LHCN-M2 (cell line): ENCODE measurements at places on chromosomes 12 and 14. TPM values are rescaled to one million over a fixed set of nuclear protein-coding genes. Genes with fewer than 3 reads are reported as not detected.

The KRT73 gene
- total RNA-seq, result not detected in 2 replicates

The KCNK13 gene
- total RNA-seq, result not detected in 2 replicates

The PNP gene
- total RNA-seq, result 54.0 and 54.8 TPM in 2 replicates

The NABP2 gene
- 47.1 and 57.1 TPM in 2 replicates for total RNA-seq

The ST8SIA1 gene
- under 0.01 and 0.86 TPM in 2 replicates for total RNA-seq

The SRGAP1 gene
- total RNA-seq, result 3.7 and 4.2 TPM in 2 replicates

The RIPK3 gene
- not detected in 2 replicates for total RNA-seq

The TMCC3 gene
- 5.1 and 7.2 TPM in 2 replicates for total RNA-seq

The NRDE2 gene
- 4.2 and 5.9 TPM in 2 replicates for total RNA-seq

The DDX47 gene
- 69.2 and 69.4 TPM in 2 replicates for total RNA-seq

The TCHP gene
- total RNA-seq, result 14.9 and 19.0 TPM in 2 replicates

The MUCL1 gene
- total RNA-seq, result not detected in 2 replicates

The OR6C75 gene
- total RNA-seq, result not detected in 2 replicates

The CEBPE gene
- total RNA-seq, result 0.11 TPM in 1 of 2 replicates, not detected in the other

The SOX5 gene
- total RNA-seq, result 0.19 and 2.4 TPM in 2 replicates

The HOXC12 gene
- total RNA-seq, result 0.34 and 0.38 TPM in 2 replicates

The SLC6A12 gene
- total RNA-seq, result not detected in 2 replicates

The KERA gene
- total RNA-seq, result not detected in 2 replicates

The TSPAN11 gene
- total RNA-seq, result 0.17 and 0.32 TPM in 2 replicates

The ASPG gene
- 0.19 and 0.34 TPM in 2 replicates for total RNA-seq

The SERPINA3 gene
- total RNA-seq, result 1.2 and 1.3 TPM in 2 replicates

The LPAR5 gene
- not detected in 2 replicates for total RNA-seq

The ALX1 gene
- total RNA-seq, result not detected in 2 replicates

The SLC39A5 gene
- total RNA-seq, result not detected in 2 replicates
